NCI-H187 (cell line): ENCODE measurements at places on chromosomes 5 and 9.

GRCh38 chr5:127186657-127187056, 103.9 kb upstream of the MEGF10 start:
- DNase-seq = no peak

- DNase-seq = no peak
These were observed 20.7 kb downstream of the MAPK9 start for GRCh38 chr5:180271221-180271620.

- no peak for DNase-seq
These were observed 303.1 kb downstream of the MLLT3 start for GRCh38 chr9:20319241-20319640.

GRCh38 chr9:134943411-134943810, 25.7 kb upstream of the FCN1 start:
- DNase-seq = no peak
